NCI-H2081 treated with DMSO at 0.1 percent for 48 hours (cell line): ENCODE measurements at places on chromosomes 5 and 9.

DNA sequence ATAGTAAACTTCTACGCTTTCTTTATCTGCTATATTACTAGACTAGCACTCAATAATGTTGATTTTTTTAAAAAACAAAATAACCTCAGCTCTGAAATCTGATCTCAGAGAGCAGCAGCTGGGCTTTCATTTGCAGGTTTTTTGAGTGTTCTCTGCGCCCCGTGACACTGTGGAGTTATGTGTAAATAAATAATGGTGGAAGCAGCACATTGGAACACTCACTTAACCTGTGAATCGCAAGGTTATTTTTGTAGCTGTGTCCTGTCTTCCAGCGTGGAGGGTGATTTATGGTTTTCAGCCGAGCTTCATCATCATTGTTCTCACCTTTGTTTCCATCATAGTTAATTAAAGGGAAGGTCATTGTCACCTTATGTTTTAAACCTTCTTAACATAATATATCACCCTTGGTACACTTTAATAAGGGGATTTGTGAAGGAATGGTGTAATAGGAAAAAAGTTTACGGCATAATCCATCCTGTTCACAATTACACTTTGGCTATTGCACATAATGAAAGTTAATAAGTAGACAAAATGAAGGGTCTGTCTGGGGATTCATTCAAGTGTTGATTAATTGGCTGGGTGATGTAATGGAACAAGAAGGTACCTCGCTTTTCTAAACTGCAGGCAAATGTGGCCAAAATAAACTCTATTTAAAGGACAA is 493.3 kb upstream of the ADAMTS16 start:
- DNase-seq, result no peak

GRCh38 chr9:115877852-115878438 is 275.6 kb upstream of the PAPPA start:
- no peak for DNase-seq

DNA sequence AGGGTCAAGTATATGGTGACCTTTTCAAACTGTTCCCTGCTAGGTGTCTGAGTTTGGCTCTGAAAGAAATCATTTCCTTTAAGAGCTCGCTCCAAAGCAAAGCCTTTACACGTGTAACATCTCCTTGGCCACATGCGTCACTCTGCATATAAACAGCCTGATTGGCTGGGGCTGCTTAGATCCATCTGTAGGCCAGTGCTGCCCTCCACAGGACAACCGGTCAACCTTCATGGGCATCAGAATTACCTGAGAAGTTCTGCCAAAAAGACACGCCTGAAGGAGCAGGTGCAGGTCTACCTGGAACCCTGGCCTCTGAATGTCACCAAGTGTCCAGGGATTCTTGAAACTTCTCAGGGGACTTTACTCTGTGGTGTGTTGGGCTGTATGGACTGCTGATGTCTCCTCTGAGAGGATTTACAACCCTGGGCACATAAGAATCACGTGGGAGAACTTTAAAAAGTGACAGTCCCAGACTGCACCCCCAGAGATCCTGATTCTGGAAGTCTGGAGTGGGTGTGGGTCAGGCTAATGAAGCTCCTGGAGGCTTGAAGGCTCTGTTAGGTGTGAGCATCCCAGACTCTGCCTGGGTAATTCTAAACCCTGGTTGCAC is 497.6 kb downstream of the GADD45G start:
- peak; percentile 69 for DNase-seq

DNA sequence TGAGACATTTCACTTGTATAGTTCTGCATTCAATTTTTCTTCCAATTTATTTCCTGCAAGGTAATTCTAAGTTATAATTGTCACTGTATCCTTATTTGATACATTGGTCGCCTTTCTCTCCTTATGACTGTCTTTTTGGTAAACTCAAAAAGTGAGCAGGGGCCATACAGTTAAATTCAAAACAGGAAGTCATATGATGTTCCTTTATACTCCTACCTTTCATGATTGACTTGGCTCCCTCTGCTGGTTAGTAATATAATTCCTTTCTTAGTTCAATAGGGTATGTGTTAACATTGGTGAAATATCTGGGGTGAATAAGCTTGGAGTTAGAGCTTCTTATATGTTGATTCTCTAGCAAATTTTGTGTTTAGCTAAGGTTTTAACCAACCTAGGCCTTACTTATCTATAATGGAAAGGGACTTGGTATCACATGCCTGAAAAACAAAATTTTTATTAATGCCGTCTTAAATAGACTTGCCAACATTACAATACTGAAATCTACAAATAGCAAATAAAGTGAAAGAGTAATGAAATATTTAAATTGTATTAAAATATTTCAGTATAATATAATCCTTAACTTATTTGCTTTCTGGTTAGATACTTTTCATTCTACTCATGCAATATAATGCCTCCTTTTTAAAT is 6.0 kb upstream of the NIPBL start:
- peak; percentile 87 for DNase-seq

DNA sequence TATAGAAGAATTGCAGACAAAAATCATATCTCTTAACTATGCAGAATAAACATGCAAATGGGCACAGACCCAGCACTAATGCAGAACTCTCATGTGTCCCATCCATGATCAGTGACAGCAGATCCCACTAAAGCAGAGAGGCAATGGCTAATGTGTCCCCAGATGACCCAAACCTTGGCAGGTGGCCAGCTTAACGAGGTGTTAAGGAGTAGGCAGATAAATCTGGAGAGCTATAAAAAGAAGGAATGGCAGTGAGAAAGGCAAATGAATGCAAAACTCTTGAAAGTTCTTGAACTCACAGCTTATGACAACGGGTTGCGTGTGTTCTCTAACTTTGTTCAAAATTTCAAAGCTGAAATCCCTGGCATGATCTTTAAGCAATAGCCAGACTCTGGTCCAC is 265.4 kb downstream of the RASEF start:
- no peak for DNase-seq

- no peak for DNase-seq
These were observed 15.4 kb downstream of the IL9 start for GRCh38 chr5:135880278-135880677.

DNA sequence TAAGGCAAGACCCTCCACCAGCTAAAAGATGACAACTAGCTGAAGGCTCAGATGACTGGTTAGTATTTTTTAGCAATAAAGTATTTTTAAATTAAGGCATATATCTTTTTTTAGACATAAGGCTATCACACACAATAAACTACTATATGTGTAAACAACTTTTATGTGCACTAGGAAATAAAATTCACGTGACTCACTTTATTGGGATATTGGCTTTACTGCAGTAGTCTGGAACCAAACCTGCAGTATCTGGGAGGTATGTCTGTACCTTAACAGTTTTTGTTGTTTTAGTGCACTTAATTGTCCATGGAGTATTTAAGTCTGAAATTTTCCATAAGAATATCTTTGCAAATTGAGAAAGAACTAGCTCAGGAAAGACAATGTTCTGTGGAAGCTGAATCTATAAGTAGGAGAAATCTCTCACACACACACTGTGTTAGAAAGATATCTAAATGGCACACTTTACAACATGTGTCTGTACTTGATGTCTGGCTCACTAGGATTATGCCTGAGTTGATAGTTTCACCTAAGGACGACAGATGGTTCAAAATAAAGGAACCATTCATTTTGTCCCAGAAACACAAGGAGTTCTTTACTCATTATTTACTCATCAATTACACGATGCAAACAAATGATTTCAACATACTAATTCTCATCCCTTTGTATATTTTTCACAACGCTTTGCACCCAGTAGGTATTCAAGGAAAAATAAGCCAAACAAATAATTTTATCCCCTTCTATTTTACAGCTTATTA is 4.6 kb downstream of the RAPGEF6 start:
- peak; percentile 10 for DNase-seq

GRCh38 chr9:19456426-19456825 is 47.6 kb downstream of the ACER2 start:
- no peak for DNase-seq

GRCh38 chr9:12640016-12640587 is 53.1 kb upstream of the TYRP1 start:
- DNase-seq, result peak; percentile 34

DNA sequence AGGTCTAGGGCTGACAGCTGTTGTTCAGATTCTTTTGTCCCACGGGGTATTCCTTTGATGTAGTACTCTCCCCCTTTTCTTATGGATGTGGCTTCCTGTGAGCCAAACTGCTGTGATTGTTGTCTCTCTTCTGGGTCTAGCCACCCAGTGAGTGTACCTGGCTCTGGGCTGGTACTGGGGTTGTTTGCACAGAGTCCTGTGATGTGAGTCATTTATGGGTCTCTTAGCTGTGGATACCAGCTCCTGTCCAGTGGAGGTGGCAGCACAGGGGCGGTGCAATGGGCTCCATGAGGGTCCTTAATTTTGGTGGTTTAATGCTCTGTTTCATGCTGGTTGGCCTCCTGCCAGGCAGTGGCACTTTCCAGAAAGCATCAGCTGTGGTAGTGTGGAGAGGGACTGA is 161.3 kb downstream of the CAVIN4 start:
- no peak for DNase-seq

DNA sequence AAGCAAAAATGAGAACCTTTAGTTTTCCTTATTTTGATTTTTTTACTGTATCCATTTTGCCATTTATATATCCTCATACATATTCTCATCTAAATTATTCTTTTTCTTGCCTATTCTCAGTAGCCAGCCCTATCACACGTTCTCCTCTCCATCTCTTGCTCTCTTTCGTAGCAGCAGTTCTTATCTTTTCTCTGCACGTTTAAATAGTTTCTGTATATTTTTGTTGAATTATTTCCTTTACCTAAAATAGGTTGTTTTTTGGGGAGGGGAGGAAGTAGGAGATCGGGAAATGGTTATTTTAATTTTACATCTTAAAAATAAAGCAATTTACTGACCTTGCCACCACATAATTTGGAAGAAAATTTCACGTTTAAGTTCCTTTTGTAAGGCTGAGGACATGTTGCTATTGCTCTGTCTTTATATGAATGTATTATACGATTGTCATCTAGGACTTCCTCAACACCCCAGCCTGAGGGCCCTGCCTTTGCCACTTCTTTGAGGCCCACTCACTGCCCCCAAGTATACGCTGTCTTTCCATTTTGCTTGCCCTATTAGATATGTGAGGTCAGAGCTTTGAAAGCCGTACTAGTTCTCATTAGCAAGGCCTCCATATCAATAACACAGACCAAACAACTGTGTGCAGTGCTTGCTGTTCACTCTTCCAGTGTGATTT is 140.3 kb downstream of the GNAQ start:
- DNase-seq, result no peak

GRCh38 chr5:124692324-124692723 is 54.1 kb downstream of the ZNF608 start:
- no peak for DNase-seq
